Muscle of arm (tissue), 14 donors: ENCODE measurements at places on chromosomes 11 and 22. TPM values are rescaled to one million over a fixed set of nuclear protein-coding genes. Genes with fewer than 3 reads are reported as not detected.
A peak's percentile ranks its signal among the peaks of the same experiment; 100 is the strongest.

The C11orf54 gene
- polyA plus RNA-seq: 34.7 TPM

GRCh38 chr11:77361184-77361583 is 59.7 kb upstream of the GDPD4 start:
- no peak for DNase-seq

DNA sequence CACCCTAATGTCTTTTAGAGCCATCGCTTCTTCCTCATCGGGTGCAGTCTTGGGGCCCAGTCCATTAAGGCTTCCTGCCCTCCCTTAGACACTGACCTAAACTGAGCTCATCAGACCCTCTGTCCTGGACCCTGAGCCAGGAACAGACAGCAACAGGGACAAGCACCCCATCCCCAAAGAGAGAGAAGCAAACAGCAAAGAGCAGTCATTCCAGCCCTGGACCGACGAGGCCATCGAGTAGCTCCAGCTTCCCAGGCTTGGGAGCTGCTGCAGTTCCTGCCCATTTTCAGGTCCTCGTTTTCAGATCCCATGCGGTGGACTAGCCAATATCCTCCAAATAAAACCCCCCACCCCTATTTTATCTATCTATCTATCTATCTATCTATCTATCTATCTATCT is 25.8 kb upstream of the CACNG2 start:
- DNase-seq: no peak

DNA sequence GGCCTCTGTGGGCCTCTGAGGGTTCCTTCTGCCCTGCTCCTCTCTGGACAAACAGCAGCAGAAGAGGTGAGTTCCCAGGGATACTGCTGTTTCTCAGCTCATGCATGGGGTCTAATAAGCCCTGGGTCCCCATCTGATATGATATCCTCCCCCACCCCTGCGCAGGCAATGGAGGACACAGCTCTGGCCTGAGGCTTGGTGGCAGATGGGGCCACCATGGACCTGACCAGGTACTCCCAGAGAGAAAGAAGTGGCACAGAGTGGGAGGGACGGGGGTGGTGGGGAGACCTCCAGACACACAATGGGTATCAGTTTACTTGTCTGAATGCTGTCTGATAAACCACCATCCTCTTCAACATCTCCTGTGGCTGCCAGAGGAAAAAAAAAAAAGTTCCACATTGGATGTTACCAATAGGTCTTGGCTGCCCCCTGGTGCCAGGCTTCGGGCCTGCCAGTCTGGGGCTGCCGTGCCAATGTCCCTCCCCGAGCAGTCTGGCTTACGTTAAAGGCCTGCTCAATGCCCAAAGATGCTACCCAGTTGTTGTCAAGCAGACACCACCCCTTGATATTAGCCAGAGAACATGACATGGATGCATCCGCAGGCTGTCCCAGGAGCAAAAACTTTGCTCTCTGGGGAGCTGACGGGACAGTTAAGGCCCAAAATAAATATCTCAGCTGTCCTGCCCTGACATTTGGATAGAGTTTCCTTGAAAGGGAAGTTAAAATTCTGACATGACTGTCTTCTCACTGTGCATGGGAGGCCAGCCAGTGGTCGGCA is 27.9 kb upstream of the ABCC8 start:
- peak; percentile 56 for DNase-seq

- no peak for DNase-seq
Measured at GRCh38 chr22:30031764-30032455, 48.4 kb upstream of the HORMAD2 start.

DNA sequence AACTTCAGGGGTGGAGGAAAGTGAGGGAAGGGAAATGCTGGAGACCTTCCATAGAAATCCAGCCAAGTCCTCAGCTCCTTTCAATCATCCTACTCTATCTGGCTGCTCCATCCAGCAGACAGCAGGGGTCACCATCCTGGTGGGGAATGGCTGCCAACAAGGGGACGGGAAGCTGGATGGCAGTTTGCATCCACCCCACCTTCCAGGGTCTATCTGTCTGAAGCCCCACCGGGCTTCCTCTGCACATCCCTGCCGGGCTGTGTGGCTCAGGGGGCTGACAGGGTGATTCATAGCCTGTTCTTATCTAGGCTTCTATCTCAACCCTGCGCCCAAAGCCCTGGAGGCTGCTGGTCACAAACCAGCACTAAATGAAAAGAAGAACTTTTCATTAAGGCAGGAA is 1.1 kb downstream of the SYTL2 start:
- no peak for DNase-seq

The SLC43A1 gene
- 15.1 TPM for polyA plus RNA-seq

DNA sequence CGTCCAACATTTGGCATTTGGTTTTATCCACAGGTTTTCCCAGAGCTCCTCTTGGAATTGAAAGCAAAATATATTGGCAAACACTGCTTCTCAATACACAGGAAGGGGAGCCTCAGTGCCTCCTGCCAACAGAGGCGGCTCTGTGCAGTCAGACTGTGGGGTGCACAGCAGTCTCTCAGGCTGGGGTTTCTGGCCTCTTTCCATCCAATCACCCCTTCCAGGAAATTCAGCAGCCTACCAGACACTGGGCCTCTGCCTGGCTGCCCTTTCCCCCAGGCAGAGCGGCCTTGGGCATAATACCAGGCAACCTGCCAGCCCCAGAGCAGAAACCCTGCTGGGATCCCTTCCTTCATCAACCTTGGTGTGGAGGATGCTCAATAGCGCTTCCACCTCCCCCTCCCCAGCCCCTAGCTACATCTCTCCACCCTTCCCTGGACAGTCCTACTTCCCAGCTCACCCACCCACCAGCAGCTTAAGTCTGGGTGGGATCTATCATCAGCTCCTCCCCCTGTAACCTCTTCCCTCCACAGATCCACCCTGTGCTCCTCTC is 17.8 kb upstream of the RAPSN start:
- no peak for DNase-seq

GRCh38 chr11:15590132-15590531 is 475.4 kb downstream of the INSC start:
- no peak for DNase-seq

GRCh38 chr22:42794551-42795510 is 62.2 kb downstream of the ARFGAP3 start:
- no peak for DNase-seq

DNA sequence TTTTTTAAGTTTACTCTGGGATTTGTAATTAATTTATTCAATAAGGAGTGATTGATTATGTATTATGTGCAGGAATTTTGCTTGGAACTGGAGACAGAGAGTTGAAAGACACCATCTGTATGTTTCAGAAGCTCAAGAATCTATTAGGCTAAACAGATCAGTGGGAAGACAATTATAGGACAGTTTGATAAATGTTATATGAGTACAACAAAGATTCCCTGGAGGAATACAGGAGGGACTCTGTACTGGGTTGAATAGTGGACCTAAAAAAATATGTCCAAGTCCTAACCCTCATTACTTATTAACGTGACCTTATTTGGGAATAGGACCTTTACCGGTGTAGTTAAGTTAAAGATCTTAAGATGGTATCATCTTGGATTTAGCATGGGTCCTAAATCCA is 681.2 kb downstream of the NELL1 start:
- no peak for DNase-seq

The SBF1 gene
- 32.0 TPM for polyA plus RNA-seq

GRCh38 chr11:114618139-114618538 is 22.6 kb upstream of the NXPE4 start:
- DNase-seq: no peak

GRCh38 chr22:37260155-37260795 is 16.2 kb upstream of the RAC2 start:
- DNase-seq: no peak

DNA sequence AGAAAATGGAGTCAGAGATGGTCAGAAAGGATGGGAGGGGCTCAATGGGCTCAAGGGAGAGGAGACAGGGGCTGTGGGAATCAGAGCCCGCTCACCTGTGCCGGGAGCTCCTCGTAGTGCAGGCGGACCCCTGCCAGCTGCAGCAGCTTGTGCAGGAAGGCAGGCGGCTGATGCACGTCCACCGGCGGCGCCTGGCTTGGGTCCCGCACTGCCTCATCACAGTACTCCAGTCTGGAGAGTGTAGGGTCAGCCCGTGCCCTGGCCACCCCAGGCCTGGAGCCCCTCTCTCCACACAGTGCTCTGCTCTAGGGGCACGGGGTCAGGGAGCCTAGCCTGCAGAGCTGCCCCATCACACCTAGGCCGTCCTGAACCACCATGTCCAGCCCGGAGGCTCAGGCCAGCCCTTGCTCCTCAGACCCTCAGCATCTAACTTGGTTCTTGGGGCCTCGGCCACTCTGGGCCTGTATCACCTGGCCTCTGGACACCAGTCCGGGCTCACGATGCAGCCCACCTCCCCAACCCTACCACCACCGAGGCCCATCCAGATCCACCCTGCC is 3.8 kb downstream of the ATG2A start:
- no peak for DNase-seq

- DNase-seq: no peak
Measured at GRCh38 chr11:43924112-43924855, 18.2 kb upstream of the C11orf96 start.

The ANO1 gene
- 33.6 TPM for polyA plus RNA-seq

The RAG1 gene
- polyA plus RNA-seq: 6.8 TPM

The KDM4E gene
- polyA plus RNA-seq: 0.27 TPM

GRCh38 chr22:37968452-37969251 is 15.2 kb downstream of the POLR2F start:
- no peak for DNase-seq

GRCh38 chr11:78493413-78493975 is 75.9 kb upstream of the GAB2 start:
- DNase-seq: no peak

DNA sequence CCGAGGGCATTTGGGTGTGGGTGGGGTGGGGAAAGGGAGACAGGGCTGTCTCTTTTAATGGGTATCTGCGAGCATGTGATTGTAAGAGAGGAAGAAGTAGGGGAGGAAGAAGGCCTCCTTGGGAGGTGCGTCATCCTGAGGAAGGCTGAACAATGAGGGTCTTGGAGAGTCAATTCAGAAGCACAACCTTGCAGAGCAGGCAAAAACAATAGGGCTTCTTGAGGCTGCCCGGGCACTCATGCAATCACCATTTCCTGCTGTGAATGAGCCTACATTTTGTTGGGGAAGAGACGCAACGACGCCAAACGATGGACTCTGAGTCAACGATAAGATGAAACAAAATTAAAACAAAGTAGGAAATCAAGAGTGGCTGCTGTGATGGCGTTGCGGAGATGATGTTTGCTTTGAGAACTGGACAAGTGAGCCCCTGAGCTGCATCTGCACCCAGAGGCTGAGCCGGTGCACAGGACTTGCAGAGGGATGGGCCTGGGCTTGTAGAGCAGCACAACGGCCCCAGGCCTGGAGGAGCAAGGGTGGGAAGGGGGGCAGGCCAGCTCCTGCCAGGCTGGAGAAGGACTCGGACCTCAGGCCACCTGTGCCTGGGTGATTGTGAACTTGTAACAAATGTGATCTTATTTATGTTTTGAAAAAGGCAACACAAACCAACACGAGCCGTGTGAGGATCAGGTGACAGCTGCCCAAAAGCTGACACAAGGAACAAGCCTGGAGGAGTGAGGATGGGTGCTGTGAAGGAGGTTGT is 92.3 kb upstream of the B3GAT1 start:
- no peak for DNase-seq

The HBD gene
- 0.53 TPM for polyA plus RNA-seq

- no peak for DNase-seq
Measured at GRCh38 chr11:61961570-61962212, 5.7 kb downstream of the FTH1 start.

The MRGPRX4 gene
- not detected for polyA plus RNA-seq

DNA sequence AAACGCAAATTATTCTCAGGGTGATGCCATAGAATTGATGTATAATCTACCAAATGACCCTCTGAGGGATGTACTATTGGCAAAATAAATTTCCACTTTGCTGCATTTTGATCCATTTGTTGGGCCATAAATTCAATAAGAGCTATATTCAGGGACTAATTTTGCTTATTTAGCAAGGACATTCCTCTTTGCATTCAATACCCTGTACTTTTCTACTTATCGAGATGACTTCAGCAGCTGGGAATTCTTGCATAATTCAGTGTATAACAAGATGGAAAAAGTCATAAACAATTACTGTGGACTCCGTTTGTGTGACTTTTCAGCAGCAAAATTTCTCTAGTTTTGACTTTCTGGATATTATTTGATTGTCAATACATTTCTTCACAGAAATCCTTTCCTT is 744.7 kb upstream of the CCDC179 start:
- DNase-seq: no peak

GRCh38 chr11:94472916-94473799 is 20.5 kb downstream of the MRE11 start:
- DNase-seq: peak; percentile 1

- DNase-seq: no peak
Measured at GRCh38 chr11:22510010-22510409, 115.6 kb downstream of the FANCF start.

DNA sequence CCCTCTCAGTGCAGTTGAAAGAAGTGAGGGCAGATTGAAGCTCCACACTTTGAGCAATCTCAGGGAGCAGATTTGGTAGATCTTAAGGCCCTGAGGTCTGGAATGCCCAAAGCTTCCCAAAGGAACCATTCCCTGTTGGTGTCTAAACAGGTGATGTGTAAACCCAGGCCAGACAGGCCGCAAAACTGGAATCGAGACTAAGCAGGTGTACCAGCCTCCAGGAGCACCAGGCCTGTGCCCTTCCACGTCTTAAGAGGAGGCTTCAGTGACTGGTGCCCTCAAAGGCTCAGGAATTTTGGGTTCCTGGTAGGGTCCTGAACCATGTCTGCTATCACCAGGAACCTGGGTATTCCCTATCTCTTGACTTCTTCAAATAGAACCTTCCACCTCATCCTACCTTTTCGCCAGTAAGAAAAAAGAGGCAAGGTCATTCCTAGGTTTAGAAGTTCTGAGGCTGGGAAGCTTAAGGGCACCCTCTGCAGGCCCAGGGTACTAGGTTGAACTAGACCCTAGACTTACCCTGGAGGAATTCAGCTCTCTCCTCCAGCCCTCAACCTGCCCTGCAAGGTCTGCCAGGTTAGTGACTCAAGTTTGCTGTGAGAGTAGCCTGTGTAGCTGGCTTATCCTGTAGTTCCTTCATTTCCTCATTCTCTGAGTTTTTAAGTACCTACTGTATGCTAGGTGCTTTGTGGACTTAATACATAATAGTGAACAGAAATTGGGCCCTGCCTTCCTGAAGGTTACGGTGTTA is 100.0 kb upstream of the NNMT start:
- no peak for DNase-seq

The OR52H1 gene
- polyA plus RNA-seq: not detected

The USP2 gene
- 57.1 TPM for polyA plus RNA-seq

The TTLL1 gene
- 9.3 TPM for polyA plus RNA-seq

DNA sequence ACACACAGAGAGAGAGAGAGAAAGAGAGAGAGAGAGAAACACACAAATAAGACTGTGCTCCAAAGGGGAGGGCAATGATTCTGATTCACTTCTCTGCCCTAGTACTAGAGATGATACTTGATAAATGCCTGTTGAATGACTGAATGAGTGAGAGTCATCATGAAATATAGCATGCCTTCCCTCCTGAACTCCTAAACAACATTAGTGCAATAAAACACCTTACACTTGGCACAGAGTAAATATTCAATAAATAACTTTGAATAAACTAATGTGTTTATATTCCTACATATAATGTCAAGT is 511.2 kb upstream of the RAG2 start:
- no peak for DNase-seq

The OR8G5 gene
- 0.20 TPM for polyA plus RNA-seq

- DNase-seq: peak; percentile 7
Measured at GRCh38 chr11:77353131-77353530, 51.6 kb upstream of the GDPD4 start.
